GM23338 (cell line): ENCODE measurements at places on chromosomes 6 and 20. TPM values are rescaled to one million over a fixed set of nuclear protein-coding genes. Genes with fewer than 3 reads are reported as not detected.

DNA sequence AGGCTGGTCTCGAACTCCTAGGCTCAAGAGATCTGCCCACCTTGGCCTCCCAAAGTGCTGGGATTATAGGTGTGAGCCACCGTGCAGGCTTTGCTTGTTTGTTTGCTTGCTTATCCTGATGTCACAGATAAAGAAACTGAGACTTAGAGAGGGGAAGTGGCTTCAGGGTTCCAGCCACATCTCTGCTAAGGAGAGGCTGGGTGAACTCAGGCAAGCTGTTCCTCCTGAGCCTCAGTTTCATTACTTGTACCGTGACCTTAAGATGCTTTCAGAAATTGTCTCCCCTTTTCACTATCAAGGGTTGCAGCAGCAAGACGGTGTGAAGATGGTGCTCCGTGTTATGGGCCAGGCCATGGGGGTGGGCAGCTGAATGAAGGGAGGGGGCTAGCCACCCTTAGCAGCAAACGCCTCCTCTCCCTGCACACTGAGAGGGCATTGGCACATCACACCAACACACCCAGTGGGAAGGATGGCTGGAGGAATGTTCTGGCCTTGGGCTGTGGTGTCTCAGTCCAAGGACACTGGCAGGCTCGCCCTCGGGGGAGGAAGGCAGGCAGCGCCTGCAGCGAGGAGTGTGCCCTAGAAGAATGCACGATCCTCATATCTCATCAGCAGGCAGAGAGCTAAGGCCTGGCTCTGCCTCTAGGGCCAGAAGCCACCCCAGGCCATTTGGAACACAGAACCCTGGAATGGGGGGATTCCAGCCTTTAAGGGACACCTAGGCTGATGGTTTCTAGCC, 48.2 kb upstream of the TLDC2 start:
- no peaks in the 10 kb centered on the region for H3K4me1 ChIP-seq
- H3K4me3 ChIP-seq: no peak overlapping the region
- no peak overlapping the region for H3K27ac ChIP-seq

DNA sequence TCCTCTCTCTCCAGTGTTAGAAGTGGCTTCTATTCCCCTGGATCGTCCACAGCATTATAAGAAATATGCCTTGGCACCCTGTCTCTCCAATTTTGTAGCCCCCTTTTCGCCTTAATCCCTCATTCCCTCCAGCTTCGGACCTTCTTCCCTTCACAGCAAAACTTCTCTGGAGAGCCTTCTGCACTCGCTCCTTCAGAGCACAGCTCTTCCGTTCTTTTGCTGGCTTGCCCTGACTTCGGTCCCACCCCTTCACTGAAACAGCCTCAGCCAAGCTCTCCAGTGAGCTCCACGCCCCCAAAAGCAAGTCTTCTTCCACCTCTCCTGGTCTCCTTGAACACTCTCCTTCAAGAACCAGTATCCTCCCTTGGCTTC, 134.7 kb upstream of the RNF24 start:
- no peaks in the 10 kb centered on the region for H3K36me3 ChIP-seq
- H3K4me1 ChIP-seq: peaks cover 13% of the 10 kb centered on the region
- no peak for DNase-seq
- no peak overlapping the region for H3K27ac ChIP-seq

GRCh38 chr6:26571592-26572296, 25.0 kb upstream of the ABT1 start:
- H3K4me3 ChIP-seq: peak overlapping the region; percentile 70
- H3K4me1 ChIP-seq: peaks cover 7% of the 10 kb centered on the region; the same call in 1 of the 2 replicates
- H3K36me3 ChIP-seq: no peaks in the 10 kb centered on the region
- no peak overlapping the region for H3K27ac ChIP-seq
- H3K27me3 ChIP-seq: no peaks in the 10 kb centered on the region
- DNase-seq: peak; percentile 89

DNA sequence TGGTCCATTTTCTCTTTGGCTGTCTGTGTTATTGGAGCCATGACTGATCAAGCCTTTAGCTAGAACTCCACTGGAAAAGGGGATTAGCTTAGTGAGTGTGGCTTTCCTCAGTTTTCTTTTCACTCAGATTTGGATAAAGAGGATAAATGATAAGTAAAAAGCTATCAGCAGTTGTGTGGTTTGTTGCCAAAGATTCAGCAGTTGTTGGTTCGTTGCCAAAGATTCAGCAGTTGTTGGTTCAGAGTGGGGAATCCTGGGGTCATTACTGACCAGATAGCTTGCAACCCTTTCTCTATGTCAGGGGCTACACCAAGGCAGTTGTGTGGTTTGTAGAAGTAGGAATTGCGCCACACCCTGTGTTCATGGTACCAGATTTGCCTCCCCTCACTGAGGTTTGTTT, 107.7 kb upstream of the SCP2D1 start:
- H3K36me3 ChIP-seq: no peaks in the 10 kb centered on the region
- no peak for DNase-seq
- no peaks in the 10 kb centered on the region for H3K27me3 ChIP-seq
- no peaks in the 10 kb centered on the region; the same call in 1 of the 2 replicates for H3K4me1 ChIP-seq

GRCh38 chr20:24776755-24777271, 172.3 kb upstream of the CST7 start:
- DNase-seq: no peak
- no peaks in the 10 kb centered on the region for H3K27me3 ChIP-seq
- no peaks in the 10 kb centered on the region for H3K4me1 ChIP-seq
- H3K36me3 ChIP-seq: no peaks in the 10 kb centered on the region
- no peak overlapping the region for H3K4me3 ChIP-seq

DNA sequence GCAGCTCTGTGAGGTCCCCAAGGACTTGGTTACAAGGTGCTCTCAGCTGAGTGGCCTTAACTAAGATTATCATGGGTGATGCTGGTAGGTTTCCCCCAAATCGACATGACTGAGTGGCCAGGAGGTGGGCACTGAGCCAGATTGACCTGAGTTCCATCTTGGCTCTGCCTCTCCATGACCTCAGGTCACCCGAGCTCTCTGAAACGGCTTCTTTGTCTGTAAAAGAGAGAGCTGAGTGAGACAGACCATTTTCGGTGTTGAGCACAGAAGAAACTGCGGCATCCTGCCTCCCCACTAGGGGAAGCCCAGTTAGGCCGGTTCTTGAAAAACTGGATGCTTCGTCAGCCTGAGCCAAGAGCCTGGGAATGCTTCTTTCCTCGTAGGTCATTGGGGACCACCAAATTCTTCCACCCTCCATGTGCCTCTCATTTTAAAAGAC, 14.1 kb upstream of the STX16 start:
- H3K27me3 ChIP-seq: no peaks in the 10 kb centered on the region
- no peak overlapping the region for H3K27ac ChIP-seq
- no peaks in the 10 kb centered on the region for H3K36me3 ChIP-seq
- H3K4me1 ChIP-seq: no peaks in the 10 kb centered on the region

DNA sequence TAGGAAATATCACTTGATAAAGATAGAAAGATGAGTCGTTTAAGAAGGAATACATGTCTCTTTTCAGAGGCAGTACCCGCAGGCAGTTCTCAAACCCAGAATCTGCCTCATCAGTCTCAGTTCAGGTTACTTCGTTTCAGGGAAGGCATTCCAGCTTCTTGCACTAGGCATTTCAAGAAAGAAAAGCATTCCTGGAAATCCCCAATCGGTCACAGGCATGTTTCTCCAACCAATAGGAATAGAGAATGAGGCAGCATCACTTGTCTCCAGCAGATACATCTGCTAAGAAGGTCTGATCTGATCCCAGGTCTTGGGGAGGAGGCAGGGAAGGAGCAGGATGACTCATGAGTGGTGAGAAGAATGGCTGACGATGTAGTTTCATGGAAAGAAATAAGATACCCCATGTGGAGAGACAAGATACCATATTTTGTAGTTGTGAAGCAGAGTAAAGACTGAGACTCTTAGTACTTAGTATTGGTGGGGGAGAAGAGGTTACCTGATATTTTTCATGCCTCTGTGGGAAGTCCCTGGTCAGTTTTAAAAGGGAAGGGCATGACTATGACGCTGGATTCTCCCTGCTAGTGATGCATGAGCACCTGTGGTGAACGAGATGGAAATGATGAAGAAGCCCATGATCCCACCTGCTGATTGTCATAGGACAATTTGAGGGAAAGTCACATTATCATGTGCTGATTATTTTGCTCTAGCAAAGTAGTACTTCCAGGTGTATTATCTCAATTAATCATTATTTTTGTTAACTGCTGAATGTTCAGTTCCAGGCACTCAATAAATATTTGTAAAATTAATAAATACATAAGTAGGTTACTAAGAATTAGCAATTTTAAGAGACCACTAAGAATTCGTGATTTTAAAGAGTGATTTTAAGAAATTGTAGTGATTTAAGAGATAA, 20.3 kb upstream of the HLA-DRB1 start:
- no peaks in the 10 kb centered on the region for H3K27me3 ChIP-seq
- peak; percentile 98 for DNase-seq
- H3K4me3 ChIP-seq: peak overlapping the region; percentile 42
- H3K36me3 ChIP-seq: no peaks in the 10 kb centered on the region

- H3K36me3 ChIP-seq: no peaks in the 10 kb centered on the region
- no peaks in the 10 kb centered on the region for H3K27me3 ChIP-seq
- H3K4me1 ChIP-seq: peaks cover 4% of the 10 kb centered on the region; the same call in 1 of the 2 replicates
- DNase-seq: no peak
- H3K4me3 ChIP-seq: no peak overlapping the region
Measured at GRCh38 chr6:11903645-11904044, 108.5 kb upstream of the HIVEP1 start.

GRCh38 chr6:147126618-147127022, 77.6 kb upstream of the STXBP5 start:
- DNase-seq: peak; percentile 5
- no peaks in the 10 kb centered on the region for H3K27me3 ChIP-seq
- H3K27ac ChIP-seq: no peak overlapping the region
- no peak overlapping the region for H3K4me3 ChIP-seq
- no peaks in the 10 kb centered on the region for H3K36me3 ChIP-seq

GRCh38 chr20:63662813-63663189, 4.7 kb downstream of the RTEL1 start:
- no peaks in the 10 kb centered on the region for H3K27me3 ChIP-seq
- H3K36me3 ChIP-seq: no peaks in the 10 kb centered on the region
- DNase-seq: no peak
- no peak overlapping the region for H3K27ac ChIP-seq
- 0 out of 2 replicates have a peak, but pooled peaks cover 7% of the 10 kb centered on the region for H3K4me1 ChIP-seq

DNA sequence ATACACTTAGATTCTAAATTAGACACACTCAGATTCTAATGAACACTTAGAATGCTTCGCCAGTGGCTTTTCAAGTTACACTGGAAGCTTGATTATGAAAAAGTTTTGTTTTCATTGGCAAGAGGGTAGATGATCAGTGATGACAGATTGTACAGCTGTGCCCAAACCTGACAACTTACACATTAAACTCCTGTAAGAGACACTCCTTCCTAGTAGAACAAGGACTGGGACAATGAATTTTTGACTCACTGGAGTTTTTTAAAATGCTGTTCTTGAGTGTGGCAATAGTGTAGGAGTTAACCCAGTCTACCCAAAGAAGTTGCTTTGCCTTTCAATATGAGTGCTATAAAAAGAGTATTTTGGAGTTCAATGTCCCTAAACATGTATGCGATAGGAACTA, 140.8 kb downstream of the SLC16A10 start:
- H3K27me3 ChIP-seq: no peaks in the 10 kb centered on the region
- H3K27ac ChIP-seq: no peak overlapping the region
- no peaks in the 10 kb centered on the region for H3K36me3 ChIP-seq
- no peak overlapping the region for H3K4me3 ChIP-seq
- H3K4me1 ChIP-seq: no peaks in the 10 kb centered on the region

- no peaks in the 10 kb centered on the region for H3K27me3 ChIP-seq
- no peaks in the 10 kb centered on the region for H3K4me1 ChIP-seq
- DNase-seq: no peak
- H3K4me3 ChIP-seq: no peak overlapping the region
- no peaks in the 10 kb centered on the region for H3K36me3 ChIP-seq
- H3K27ac ChIP-seq: no peak overlapping the region
Measured at GRCh38 chr6:48429021-48429420, 318.0 kb upstream of the PTCHD4 start.

DNA sequence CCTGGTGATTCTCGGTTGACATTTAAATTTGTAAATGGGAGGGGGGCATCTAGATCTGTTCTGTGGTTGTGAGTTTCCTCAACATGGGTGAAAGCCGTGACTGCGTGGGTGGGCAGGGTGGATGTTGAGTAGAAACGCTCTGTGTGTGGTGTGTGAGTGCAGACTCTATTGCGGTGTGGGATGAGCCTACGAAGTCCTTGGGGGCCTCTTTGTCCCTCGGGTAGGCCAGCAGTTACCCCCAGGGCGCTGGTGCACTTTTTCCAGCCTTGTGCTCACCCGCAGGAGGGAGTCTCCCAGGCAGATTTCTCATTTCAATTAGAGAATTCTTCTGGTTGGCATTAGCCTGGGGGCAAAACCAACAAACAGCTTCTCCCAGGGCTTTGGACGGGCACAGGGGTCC, 10.6 kb downstream of the TOX2 start:
- no peak for DNase-seq
- H3K27me3 ChIP-seq: no peaks in the 10 kb centered on the region
- no peak overlapping the region for H3K27ac ChIP-seq
- peaks cover 3% of the 10 kb centered on the region; the same call in 1 of the 2 replicates for H3K4me1 ChIP-seq
- H3K4me3 ChIP-seq: no peak overlapping the region

GRCh38 chr20:17841751-17842215, 126.8 kb downstream of the SNX5 start:
- H3K36me3 ChIP-seq: no peaks in the 10 kb centered on the region
- no peak overlapping the region for H3K27ac ChIP-seq
- no peak for DNase-seq
- H3K4me1 ChIP-seq: peaks cover 10% of the 10 kb centered on the region

Gene PHACTR3
- total RNA-seq: 0.45 and 0.93 TPM in 2 replicates

Gene PTGIS
- 28.7 and 29.0 TPM in 2 replicates for total RNA-seq

Gene BNIP5
- total RNA-seq: not detected in 2 replicates

Gene SLC17A3
- 0.27 TPM in 1 of 2 replicates, not detected in the other for total RNA-seq

Gene EYS
- total RNA-seq: 0.38 TPM in 1 of 2 replicates, not detected in the other

Gene LRRC73
- total RNA-seq: 0.08 and 0.59 TPM in 2 replicates

Gene MYH7B
- 0.10 and 0.78 TPM in 2 replicates for total RNA-seq

Gene TMC2
- total RNA-seq: 0.12 TPM in 1 of 2 replicates, not detected in the other

Gene FOXQ1
- total RNA-seq: not detected in 2 replicates

Gene VSX1
- total RNA-seq: 0.16 and 0.73 TPM in 2 replicates
